ENCODE measurements at places on chromosomes 5 and 9.

- no peak for DNase-seq
These were observed 4.5 kb upstream of the NDST1 start for GRCh38 chr5:150503386-150503785.

GRCh38 chr9:74303945-74304344, 193.2 kb upstream of the RORB start:
- no peak for DNase-seq

GRCh38 chr5:125455041-125455440, 708.6 kb upstream of the ZNF608 start:
- DNase-seq = no peak

DNA sequence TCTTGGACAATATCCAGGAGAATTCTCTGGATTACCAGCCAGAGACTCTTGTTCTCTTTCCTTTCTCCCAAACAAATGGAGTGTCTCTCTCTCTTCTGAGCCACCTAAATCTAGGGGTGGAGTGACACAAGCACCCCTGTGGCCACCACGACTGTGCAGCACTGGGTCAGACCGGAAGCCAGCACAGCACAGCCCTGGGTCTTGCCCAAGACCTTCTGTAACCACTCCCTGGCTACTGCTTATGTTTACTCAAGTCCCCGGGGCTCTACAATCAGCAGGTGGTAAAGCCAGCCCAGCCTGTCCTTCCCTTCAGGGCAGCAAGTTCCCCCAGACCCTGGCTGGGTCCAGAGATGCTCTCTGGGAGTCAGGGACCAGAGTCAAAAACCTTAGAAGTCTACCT, 110.0 kb upstream of the TUT7 start:
- DNase-seq = no peak

DNA sequence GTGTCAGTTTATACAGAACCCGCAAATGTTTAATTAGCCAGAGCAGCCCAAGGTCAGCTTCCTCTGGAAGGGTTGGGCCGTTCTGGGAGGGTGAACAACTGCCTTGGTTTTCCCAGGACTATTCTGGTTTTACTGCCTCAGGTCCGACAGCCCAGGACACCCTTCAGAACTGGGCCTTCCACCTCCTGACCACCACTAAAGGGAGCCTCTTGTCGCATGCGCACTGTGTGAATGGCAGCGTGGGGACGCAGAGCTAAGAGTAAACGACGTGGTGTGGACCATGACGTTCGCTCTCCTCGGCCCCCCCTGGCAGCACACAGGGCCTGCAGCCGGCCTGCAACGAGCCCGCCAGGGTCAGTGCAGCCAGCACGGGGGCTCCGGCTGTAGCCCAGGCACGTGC, 214.9 kb downstream of the FANCC start:
- no peak for DNase-seq
